ENCODE measurements at places on chromosomes 12 and 14.

- DNase-seq = no peak
These were observed 64.2 kb downstream of the RASSF3 start for GRCh38 chr12:64674367-64674922.

DNA sequence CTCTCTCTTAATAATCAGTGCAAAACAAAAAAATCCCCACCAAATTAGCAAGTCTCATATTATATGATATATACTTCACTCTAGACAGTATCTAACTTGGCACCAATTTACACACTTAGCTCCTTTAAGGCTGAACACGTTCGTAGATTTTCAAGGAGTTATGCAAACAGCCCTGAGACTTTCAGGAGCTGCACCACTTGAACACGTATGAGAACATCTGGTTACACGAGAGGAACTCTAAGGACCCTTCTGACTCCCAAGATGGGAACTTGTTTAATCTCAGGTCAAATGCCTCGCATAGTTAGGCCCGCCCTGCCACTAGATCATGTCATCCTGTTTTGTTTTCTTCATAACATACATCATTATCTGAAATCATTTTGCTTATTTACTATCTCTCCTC is 10.0 kb downstream of the SPRING1 start:
- DNase-seq = no peak

DNA sequence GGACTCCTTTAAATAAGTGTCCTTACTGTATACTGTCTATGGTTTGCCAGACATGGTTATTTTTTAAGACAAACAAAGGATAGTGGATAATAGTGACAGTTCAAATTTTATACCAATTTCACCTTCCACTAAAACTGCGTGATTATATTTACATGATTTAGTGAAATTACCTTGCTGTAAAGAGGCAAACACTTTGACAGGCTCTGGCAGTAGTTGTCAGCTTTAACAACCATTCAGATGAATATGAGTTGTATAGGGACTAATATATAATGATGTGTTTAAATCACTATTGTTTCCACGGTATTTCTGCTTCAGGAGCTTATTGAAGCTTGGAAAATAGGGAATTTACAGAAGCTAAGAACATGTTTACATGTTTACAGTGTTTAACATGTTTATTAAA is 1364.0 kb downstream of the FSCB start:
- no peak for DNase-seq

- DNase-seq = peak; percentile 77
These were observed 46.8 kb upstream of the PCED1B start for GRCh38 chr12:47032644-47033043.

DNA sequence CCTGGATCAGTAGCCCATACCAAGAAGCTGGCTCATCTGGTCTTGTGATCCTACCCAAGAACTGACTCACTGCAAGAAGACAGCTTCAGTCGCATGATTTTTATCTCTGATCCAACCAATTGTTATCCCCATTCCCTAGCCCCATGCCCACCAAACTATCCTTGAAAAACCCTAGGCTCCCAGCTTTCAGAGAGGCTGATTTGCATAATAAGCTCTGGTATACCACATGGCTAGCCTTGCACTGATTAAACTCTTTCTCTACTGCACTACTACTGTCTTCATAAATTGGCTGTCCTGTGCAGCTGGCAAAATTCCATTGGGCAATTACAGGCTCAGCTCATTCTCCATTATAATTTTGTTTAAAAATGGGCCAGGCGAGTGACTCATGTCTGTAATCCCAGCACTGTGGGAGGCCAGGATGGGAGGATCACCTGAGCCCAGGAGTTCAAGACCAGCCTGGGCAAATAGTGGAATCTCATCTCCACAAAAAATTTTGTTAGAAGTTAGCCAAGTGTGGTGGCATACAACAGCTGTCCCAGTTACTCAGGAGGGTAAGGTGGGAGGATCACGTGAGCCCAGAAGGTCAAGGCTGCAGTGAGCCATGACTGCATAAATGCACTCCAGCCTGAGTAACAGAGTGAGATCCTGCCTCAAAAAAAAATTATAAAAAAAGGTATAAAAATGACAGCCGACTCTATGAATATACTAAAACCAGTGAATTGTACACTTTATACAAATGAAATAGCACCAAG is 76.7 kb upstream of the EIF5 start:
- DNase-seq = no peak

GRCh38 chr12:122989225-122989839 is 8.9 kb downstream of the ARL6IP4 start:
- no peak for DNase-seq

GRCh38 chr12:116977465-116978380 is 67.0 kb downstream of the FBXW8 start:
- no peak for DNase-seq

DNA sequence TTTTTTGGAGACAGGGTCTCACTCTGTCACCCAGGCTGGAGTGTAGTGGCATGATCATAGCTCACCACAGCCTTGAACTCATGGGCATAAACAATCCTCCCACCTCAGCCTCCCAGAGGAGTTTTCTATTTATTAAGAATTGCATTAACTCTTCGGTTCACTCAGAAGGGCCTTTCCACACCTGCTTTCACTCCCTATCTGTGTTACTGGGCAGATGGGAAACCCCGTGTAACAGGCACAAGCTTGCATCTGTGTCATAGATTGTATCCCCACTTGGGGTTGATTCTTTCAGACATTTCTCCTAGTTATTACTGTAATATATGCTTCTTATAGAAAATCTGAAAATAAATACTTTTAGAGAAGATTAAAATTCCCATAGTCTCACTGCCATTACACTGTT is 38.7 kb downstream of the STX2 start:
- no peak for DNase-seq

DNA sequence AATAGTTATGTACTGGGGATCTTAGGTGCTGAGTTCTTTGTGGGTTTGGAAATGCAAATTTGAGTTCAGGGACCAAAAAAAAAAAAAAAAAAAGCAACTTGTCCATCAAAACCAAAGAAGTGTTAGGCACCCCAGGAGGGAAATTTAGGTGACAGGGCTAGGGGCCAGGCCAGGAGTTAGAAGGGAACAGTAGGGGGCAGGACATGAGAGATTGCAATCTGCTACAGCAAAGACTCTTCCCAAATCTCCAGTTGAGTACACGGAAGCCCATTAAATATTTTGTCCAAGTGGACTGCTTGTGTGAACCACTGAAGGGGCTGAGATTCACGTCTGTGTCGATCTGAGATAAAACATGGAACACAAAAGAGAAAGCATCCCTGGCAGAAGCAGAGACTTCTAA is 52.8 kb downstream of the TSPAN19 start:
- no peak for DNase-seq

GRCh38 chr12:49231878-49232655 is 32.8 kb upstream of the TUBA1C start:
- no peak for DNase-seq

DNA sequence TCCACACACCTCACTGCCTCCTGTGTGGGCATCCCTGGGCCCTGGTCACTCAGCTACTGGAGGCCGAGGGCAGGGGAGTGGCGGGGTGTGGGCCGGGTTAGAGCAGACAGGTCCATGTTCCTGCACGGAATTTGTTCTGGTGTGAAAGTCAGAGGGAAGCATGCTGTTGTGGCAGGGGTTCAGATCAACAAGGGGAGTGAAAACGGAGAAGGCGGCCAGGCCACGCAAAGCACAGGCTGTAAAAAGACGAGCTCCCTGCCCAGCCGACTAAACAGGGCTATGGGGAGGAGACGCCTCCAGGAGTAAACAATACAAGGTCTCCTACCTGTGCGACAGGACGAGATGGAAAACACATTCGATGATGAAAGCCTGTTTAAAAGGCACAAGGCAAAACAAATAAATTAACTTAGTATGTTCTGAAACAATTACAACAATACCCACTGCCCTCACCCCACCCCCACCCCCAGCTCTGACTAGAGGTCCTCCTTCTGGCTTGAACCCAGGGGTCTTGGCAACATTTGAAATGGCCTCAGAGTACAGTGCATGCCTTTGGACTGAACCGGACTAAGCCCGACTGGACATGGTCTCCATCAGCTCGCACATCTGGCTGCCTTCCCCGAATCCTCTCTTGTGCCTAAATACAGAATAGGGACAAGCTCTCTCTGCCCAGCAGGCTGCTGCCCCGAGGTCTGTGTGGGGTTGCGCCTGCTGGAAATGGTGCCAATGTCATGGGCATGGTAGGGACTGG is 274.9 kb upstream of the DIO3 start:
- no peak for DNase-seq

GRCh38 chr12:124618291-124618902 is 51.0 kb upstream of the NCOR2 start:
- no peak for DNase-seq

DNA sequence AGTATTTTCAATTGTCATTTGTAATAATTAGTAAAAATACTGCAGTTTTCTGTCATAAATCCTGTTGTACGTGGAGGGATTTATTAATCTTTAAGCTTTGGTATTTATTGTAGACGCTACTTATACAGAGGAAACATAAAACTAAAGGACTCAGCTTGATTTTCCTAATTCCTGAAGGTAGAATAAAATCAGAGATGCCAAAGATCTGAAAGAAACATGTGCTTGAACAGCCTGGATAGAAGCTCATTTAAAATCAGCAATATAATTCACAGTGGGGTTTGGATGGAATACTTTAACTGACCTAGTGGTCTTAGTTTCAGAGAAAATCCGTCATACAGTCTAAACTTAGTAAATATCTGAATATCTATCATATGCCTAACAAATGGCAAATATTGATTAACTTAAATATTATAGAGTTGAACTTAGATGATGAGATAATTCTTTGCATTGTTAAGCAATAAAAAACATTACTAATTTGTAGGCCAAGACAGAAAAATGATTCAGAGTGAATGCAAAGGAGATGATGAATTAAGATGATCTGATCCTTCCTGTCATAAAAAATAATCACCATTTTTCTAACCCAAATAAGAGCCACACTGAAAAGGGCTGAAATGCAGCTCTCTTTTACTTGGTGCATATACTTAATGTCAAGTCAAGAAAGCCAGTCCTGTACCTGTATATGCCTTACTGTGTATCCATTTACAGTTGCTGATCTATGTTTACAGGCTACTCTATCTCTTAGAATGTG is 397.1 kb upstream of the DCN start:
- DNase-seq = no peak

GRCh38 chr12:47990351-47991105 is 13.7 kb downstream of the COL2A1 start:
- peak; percentile 16 for DNase-seq

GRCh38 chr12:10101648-10102220 is 2.9 kb upstream of the CLEC1A start:
- no peak for DNase-seq

DNA sequence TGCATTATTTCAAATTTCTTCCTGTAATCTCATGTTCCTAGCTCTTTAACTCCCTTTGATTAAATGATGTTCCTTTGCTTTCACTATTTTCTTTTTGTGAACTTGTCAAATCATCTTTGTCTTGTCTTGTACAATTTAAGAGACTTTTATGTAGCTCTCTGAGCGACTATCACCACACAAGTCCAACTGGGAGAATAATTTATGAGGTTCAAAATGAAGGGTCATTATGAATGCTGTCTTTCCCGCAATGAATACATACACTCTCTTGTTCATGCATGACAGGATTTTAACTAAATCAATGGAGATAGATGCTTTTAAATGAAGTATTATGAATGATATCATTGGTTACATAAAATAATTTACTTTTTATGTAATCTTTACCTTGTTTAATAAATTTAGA is 407.4 kb downstream of the PAWR start:
- DNase-seq = no peak

DNA sequence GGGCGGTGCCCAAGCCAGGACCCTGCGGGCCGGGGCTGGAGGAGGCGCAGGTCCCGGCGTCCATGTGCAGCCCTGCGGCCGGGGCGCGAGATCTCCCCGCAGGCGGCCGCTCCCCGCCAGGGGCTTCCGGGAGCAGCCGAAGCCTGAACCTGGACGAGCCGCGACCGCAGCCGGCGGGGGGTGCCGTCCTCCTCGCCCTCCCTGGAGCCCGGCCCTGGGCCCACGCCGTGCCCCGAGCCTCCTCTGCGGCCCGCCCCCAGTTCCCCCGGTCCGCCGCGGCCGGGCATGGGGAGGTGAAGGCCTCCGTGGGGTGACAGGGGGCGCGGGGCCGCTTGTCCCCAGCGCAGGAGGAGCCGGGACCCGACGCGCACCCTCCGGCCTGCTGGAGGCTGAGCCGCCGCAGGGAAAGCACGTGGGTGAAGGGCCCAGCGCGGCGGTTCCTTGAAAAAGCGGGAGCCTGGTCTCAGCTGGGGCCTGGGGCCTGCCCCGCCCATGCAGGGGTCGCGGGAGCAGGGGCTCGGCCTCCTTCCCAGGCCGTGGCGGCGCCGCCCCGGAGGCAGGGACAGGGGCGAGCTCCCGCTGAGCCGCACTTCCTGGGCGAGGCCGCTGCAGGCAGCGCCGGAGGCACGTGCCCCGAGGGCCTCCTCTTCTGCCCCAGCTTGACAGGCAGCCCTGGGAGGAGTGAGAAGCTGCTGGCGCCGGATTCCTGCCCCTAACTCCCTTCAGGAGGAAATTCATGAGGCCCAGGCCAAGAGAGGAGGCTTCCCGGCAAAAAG is 55.6 kb upstream of the PPP2R5C start:
- DNase-seq = peak; percentile 60

DNA sequence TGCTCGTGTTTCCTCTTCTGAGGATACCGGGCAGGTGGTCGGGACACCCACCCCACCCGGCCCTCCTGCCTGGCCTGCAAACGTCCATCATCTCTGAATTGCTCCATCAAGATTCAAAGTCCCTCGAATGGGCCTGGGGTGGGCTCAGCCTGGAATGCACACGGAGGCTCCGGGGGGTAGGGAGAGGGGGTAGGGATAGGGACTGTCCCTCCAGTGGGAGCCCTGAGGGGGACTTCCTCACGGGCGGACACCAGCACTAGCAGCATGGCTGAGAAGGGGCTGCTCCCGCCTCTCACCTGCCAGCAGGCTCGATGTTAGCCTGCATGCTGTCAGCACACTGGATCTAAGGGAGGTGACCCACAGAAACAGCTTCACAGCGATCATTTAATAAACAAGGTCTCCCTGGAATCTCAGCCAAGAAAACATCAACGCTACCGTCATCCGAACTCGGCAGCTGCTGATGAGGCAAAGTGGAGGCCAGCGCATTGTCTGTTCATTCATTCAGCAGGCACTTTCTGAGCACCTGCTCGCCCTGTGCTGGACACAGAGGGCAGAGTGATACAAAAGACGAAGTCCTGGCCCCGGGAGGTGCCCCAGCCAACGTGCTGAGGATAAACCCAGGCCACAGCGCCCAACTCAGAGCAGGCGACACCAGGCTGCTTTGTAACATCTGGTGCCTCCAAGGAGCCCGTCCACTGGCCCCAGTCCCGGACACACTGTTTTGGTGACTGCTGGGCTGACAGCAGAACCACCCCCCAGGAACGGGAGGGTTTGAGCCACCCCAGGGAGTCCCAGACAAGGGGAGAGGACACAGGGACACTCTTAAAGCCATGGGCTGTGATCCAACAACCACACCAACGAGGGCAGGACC is 6.3 kb downstream of the TMEM179 start:
- DNase-seq = no peak
